ENCODE measurements at places on chromosomes 6 and 20.

DNA sequence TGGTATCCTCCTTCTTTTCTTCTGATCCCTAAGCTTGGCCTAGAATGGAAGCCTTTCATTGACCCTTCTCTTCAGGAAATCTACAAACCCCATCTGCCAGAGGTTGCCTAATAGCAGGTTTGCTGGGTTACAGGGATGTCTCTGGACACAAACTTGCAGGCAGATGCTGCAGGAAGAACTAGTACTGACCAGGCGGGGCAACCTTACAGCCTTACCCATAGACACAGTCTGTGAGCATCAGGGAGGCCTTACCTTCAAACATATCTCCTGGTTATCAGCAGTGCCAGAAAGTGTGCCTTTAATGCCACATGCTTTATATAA is 2.6 kb downstream of the SCUBE3 start:
- no peak for DNase-seq

GRCh38 chr20:45506398-45506797 is 9.0 kb downstream of the SPINT3 start:
- no peak for DNase-seq

DNA sequence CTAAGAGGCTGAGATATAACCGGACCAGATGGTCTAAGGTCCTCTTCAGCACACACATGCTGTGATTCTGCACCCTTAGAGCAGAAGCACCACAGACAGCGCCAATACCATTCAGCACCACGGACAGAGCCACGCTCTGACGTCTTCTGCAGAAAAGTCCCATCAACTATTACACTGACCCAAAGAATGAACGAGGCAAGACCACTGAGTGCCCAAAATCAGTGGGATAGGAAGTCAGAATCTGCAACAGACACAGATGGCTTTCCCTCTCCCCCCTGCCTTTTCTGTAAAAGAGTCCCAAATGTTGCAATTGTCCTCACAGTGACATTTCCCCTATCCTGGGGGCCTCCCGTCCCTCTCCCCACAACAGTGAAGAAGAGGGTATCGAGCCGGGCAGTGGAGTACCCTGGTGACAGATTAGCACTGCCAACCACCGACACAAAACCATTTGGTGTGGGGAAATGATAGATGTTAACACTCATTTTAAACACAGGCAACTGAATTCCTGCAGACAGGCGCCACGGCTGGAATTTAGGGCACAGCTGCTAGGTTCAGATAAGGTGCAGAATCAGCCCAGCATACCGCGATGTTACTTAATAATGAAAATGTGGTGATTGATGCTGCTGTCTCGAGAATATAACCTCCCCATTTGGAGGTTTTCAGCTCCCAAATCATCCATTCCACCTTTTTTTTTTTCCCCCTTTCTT is 66.6 kb upstream of the CTNNBL1 start:
- DNase-seq, result no peak

GRCh38 chr20:38250609-38251008 is 9.9 kb downstream of the KIAA1755 start:
- DNase-seq, result no peak

DNA sequence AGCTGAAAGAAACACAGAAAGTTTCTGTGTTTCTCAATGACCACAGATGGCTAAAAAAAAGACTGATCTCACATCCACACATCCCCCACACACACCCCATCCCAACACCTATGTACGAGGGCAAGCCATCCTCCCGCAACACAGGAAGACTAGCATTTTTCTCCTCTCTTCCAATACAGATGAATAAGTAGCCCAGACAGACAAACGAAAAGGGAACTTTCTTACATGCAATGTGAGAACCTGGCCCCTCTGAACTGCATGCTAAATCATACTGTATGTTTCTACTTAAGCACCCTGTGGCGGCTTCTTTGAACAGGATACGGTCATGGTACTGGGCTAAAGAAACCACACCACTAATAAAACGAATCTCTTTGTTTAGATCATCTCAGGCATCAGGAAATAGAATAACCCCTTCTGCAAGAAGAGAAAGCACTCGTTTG is 116.2 kb downstream of the GMDS start:
- DNase-seq, result no peak

DNA sequence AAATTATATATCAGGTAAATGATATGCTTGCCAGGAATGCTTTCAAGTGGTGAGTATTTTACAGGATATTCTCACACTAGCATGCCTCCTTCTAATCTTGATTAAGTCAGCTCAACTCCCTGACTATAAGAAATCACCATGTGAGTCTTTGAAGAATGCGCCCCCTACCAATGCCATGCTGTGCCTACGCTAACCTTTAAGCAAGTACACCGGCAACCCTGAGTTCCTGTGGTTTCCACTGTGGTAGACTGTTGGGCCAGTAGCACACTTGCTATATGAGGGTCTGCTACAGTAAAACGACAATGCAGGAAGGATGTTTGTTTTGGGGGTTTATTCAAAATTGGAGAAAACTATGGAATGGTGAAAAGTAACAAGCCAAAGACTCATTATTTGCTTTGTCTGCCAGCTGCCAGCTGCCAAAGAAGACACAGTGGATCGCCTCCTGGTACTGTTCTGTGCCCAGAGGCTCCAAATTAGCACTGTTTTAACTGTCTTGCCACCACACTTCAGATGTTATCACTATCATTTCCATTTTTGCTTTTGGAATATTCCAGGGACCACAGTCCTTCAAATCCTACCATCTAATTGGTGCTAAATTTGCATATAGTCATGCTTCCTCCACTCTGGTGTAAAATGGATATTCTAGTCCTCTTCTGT is 333.5 kb downstream of the RNGTT start:
- DNase-seq, result no peak

DNA sequence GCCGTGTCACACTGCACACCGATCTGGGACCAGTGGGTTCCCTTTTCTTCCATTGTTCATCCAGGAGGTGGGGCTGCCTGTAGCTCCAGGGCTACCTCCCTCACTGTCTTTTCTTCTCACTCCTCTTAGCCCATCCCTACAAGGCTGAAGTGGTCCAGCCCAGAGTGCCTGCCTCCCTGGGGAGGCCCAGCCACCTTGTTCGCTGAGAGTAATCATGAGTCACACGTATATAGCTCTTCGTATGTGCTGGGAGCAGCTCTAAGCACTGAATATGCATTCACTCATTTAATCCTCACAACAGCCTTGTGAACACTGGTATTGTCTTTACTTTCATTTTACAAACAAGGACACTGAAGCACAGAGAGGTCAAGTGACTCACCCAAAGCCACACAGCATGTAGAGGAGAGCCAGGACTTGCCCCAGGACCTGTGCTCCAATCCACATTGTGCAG is 14.7 kb upstream of the CCDC167 start:
- no peak for DNase-seq

GRCh38 chr6:8131265-8131897 is 29.0 kb upstream of the EEF1E1 start:
- peak; percentile 23 for DNase-seq

GRCh38 chr20:3156811-3157619 is 2.6 kb downstream of the FASTKD5 start:
- DNase-seq, result no peak

DNA sequence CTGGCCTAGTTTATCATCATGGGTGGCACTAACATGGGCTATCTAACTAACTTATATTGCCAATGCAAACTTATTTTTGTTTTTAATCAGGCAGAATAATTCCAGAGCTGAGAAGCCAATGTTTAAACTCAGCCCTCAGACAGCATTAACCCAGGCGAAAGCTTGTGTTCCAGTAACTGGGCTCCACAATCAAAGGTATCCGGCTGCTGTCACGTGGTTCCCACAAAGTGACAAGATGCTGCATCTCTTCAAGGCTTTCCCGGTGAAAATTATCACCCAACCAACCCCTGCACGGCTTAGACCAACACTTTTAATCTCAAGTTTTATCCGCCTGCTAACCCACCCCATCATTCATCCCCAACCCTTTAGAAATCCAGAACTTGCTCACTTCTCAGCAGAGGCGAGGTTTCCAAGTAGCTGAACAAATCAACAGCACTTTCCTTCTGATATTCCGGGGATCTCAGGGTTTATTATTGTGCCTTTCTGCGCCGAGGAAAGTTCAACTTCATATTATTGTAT is 885 bp downstream of the MTCL3 start:
- no peak for DNase-seq

GRCh38 chr20:63082308-63082938 is 75.7 kb upstream of the BHLHE23 start:
- DNase-seq, result peak; percentile 85

GRCh38 chr6:141057761-141058160 is 1075.0 kb upstream of the GJE1 start:
- no peak for DNase-seq

DNA sequence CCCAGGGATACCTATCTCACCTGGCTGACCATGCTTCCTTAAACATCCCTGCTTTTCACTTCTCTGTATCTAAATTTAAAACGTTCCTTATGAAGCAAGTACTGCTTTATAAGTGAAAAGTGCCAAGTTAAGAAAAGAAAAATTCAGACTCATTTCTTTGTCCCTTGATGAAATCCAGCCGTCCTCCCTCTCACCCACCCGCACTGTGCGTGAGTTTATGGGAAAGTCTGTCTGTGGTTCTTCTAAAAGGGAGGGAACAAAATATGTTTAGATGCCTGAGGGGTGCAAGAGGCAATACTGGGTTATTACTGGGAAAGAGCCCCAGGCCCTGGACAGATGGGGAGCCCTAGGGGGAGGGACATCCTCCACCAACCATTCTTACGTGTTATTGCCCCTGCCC is 31.2 kb downstream of the SPDEF start:
- DNase-seq, result no peak

- no peak for DNase-seq
Measured at GRCh38 chr6:31208506-31208905, 38.0 kb upstream of the POU5F1 start.

DNA sequence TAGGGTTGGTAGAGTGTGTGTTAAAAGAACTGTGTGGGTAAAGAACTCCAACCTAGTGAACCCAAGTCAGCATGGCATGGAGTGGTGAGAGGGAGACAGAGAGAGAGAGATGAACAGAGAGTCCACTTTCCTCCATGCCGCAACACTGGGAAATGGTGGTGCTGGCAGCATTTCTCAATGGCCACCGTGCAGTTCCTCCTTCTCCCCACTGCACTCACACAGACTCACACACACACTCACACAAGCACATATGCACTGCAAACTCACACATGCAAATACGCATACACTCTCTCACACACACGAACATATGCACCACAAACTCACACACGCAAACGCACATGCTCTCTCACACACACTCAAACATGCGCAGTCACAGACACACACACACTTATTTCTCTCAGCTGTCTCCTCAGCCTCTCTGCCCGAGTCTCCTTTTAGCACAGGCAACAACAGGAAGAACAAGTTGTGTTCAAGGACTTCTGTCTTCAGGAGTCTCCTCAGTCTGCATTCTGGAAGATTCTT is 66.5 kb upstream of the LY86 start:
- no peak for DNase-seq

DNA sequence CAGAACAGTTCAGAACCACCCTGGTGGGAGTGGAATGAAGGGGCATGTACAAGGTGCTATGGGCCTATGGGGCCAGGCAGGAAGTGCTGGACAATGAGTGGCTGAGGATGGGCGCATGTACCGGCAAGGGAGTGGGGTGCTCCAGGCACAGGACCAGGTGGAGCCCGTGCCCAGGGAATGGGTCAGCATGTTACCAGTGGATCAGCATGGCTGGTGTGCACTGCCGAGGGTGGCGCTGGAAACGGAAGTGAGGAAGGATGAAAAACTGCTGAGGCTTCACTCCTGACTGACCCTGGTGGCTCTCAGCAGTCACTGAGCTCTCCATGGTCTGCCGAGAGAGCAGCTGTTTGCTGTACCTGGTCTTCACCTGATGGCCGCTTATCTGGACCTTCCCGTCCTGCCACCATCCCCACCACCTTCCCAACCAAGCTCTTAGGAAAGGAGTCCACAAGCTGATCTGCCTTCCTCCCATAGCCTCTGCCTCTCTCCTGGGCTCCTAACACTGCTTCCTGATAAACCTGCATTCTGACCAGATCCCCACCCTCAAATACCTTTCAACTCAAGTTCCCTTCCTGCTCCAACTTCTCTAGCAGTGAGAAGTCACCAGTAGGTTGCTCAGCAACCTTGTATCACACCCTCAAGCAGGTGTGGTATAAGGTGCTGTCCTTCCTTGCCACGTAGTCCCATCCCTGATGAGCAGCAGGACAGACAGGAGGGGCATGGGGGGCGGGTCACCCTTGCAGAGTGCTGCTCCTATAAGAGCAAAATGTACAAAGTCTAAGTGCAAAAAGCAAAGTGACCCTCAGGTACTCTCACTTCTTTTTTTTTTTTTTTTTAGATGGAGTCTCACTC is 7.1 kb downstream of the UQCC2 start:
- no peak for DNase-seq

DNA sequence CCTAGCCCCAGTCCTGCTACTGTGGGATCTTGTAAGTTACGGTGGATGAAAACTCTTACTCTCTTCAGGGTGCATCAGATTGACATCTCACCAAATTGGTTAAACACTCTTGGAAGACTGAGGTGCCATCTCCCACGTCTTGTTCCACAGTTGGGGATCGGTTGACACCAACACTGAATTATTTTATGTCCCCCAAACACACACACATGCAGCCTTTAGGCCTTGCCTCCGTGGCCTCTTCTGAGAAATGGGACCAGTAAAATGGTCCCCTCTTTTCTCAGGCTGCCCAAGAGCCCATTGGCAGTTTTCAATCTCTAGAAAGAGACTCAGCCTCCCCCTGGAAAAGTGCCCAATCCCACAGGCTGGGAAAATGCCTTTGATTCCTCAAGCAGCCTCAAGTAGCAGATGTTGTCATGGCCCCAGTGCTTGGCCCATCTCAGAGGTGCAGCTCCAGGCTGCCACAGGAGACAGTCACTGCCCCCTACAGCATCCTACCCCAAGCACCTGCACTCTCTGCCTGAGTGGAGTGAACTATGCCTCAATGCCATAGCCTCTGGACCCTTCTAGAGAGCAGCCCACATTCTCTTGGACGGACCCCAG is 163.9 kb downstream of the ANKRD60 start:
- DNase-seq, result no peak

DNA sequence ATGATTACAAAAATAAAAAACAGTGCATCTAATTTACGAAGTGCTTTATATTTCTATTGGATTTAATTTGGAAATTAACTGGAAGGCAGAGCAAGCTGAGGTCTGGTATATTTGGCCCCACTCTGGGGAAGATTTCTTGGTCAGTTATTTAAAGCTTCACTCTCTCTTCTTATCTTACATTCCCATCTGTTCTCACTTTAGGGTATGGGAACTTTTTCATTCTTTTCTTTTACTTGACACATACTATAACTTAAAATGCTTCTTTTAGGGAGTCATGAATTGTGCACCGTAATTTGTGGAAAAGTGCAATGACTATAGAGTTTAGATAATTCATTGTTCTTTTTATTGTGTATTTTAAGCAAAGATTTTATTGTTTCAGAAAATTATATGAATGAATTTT is 170.4 kb downstream of the BCKDHB start:
- DNase-seq, result no peak

Measured in 8988T (cell line).